ENCODE measurements at places on chromosomes 4 and X. TPM values are rescaled to one million over a fixed set of nuclear protein-coding genes. Genes with fewer than 3 reads are reported as not detected.

NAT8L gene
- polyA plus RNA-seq, result 7.1 TPM

GLRB gene
- 13.2 TPM for polyA plus RNA-seq

CLTRN gene
- polyA plus RNA-seq, result 21.3 TPM

- no peak for DNase-seq
Measured at GRCh38 chr4:114226968-114227760, 247.7 kb upstream of the ARSJ start.

- no peak for DNase-seq
Measured at GRCh38 chrX:102627640-102628039, 23.6 kb upstream of the GPRASP1 start.

DNA sequence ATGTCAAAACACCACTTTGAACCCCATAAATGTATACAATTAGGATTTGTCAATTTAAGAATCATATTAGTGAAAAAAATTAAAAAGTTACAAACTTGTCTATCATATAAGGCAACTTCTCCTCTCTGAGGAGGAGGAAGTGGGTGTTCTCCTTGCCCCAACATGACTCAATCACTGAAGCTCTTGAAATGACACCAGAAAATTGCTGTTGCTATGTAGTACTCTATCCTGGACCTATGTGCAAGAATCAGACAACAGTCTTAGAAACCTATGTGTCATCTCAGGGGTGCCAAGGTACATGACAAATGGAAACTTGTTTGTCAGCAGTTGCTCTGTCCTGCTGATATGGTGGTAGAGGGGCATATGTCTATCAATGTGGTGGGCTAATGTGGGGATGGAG lies 47.7 kb downstream of the HMGB3 start:
- no peak for DNase-seq

IBSP gene
- polyA plus RNA-seq, result not detected

DNA sequence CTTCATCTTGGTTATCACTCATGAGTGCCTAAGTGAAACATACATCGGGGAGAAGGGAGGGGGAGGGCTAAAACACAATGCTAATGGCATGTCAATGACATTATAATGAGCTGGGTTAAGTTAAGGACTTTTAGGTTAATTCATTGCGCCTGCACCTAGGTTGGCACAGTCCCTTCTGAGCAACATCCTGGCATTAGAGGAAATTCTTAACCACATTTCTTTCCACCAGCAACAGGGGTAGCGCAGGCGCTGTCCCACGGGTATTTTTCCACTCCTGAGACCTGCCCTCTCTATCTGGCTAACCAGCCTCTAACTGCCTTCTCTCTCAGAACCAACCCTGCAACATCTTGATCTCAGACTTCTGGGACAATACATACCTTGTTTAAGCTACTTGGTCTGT lies 39.0 kb upstream of the PROM1 start:
- no peak for DNase-seq

FHIP1A gene
- polyA plus RNA-seq, result 6.1 TPM

- no peak for DNase-seq
Measured at GRCh38 chr4:83852085-83852451, 316.2 kb downstream of the GPAT3 start.

DNA sequence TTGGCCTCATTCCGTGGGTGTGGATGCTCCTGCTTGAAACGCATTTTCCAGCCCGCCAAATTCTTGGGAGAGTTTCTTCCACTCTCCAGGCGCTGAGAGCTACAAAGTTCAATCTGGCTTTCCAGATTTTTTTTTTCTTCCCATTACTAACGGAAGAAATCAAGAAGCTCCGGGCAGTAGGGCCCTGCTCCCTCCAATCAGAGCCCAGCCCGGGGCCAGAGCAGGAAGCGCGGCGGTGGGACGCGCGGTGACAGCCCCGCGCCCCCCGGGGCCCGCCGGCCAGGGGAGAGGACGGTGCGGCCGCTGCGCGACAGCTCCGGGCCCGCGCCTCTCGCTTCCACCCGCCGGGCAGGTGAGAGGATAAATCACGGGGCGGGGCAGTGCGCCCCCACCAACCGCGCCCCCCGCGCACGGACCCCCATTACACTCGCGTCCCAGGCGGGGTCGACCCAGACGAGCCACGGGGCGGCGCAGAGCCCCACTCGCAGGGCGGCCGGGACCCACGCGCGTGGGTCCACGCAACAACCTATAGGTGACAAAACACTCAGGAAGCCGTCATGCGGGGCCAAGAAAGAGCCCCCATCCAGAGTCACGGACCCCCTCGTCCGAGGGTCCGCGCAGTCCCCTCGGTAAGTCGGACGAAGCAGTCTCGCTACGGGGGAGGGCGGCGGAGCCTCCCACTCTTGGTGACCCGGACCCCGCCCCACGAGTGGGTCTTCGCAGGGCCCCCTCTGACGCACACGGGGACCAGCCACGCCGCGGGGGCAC lies 868 bp downstream of the AFAP1 start:
- DNase-seq, result no peak

GRCh38 chr4:156790866-156791265 lies 180.7 kb downstream of the PDGFC start:
- DNase-seq, result no peak

DNA sequence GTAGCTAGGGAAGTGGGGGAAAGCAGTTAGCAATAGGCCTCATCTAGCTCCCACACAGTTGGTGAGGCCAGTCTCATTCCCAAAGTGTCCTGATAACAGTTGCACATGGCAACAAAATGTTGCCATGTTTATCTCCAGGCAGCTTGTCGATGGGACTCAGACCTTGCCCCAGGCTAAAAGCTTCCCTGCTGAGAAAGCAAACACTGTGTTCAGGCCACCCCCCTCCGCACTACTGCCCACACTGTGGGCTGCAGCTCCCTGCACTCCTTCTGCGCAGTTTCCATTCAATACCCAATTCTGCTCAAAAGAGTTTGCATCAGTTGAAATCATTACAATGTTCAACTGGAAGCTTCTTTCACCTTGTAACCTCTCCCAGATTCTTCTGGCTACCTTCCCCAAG lies 287.8 kb upstream of the GK2 start:
- DNase-seq, result no peak

- DNase-seq, result no peak
Measured at GRCh38 chr4:175435381-175435783, 376.7 kb downstream of the GPM6A start.

WDR17 gene
- 4.8 TPM for polyA plus RNA-seq

GRCh38 chr4:11480683-11481082 lies 52.0 kb upstream of the HS3ST1 start:
- no peak for DNase-seq

- no peak for DNase-seq
Measured at GRCh38 chr4:118417325-118417724, 64.5 kb upstream of the PRSS12 start.

DNA sequence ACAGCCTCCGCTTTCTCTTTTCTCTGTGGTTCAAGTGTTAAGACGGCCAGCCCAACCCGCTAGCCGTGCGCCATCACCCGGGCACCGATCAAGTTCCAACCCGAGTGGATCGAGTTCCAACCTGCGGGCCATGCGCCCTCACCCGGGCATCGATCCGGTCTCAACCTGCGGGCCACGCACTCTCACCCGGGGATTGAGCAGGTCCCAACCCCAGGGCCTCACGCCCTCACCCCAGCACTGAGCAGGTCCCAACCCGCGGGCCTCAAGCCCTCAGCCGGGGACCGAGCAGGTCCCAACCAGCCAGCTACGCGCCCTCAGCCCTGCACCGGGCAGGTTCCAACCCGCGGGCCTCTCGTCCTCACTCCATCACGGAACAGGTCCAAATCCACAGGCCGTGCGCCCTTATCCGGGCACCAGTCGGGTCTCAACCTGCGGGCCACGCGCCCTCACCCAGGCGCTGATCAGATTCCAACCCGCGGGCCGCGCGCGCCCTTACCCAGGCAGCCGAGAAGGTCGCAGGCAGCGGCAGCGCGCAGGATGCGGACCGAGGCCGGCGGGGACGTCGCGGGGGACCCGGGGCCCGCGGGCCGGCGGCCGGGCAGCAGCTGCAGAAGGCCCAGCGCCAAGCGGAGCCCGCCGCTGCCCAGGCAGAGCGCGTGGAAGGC lies 443 bp downstream of the GPR143 start:
- no peak for DNase-seq

GRCh38 chr4:27828843-27829242 lies 968.2 kb downstream of the STIM2 start:
- DNase-seq, result no peak

ITGB1BP2 gene
- 0.90 TPM for polyA plus RNA-seq

- DNase-seq, result no peak
Measured at GRCh38 chrX:38817004-38817703, 15.9 kb downstream of the MID1IP1 start.

DNA sequence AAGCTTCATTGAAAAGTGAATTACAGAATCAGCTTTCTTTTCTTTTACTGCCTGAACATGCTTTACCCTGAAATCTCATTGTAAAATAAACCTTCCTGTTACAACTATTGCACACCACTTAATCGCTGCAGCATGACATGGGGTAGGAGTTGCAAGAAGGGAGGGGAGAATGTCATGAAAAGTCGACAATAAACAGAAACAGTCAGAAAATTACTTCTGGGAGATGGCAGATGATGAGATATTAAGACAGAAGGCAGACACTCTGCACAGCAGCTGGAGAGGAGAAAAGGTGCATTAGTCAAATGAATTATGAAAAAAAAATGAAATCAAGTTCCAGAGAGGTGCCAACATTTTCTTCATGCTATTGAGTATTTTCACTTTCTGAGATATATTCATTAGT lies 287.7 kb downstream of the PCDH7 start:
- DNase-seq, result no peak
